NCI-H748 treated with DMSO at 0.1 percent for 48 hours (cell line): ENCODE measurements at places on chromosomes 11 and 22.
A peak's percentile ranks its signal among the peaks of the same experiment; 100 is the strongest.

GRCh38 chr11:12922980-12923507 lies 86.1 kb upstream of the RASSF10 start:
- DNase-seq: no peak

DNA sequence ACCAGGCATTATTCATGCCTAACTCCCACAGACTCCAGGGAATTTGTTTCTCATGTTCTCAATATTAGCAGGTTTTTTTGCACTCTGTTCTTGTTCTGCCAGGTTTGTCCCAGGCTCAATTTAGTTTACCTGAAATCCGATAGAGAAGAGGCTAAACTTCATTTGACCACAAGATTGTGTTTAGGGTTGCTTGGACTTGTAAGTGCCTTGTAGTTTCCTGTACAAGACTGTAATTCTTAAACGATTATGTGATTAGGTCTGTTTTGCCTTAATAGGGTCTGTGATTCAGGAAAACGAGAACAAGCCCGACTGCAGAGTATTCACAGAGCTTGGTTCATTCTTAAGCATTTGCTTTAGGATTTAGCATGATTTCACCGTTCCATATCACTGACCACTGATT lies 1.8 kb downstream of the PRSS23 start:
- DNase-seq: no peak

- DNase-seq: no peak
These were observed 1.7 kb downstream of the MN1 start for GRCh38 chr22:27799827-27800249.

GRCh38 chr11:78351979-78352841 lies 65.4 kb downstream of the GAB2 start:
- DNase-seq: no peak

- no peak for DNase-seq
These were observed 6.6 kb downstream of the HSPA8 start for GRCh38 chr11:123055191-123055901.

DNA sequence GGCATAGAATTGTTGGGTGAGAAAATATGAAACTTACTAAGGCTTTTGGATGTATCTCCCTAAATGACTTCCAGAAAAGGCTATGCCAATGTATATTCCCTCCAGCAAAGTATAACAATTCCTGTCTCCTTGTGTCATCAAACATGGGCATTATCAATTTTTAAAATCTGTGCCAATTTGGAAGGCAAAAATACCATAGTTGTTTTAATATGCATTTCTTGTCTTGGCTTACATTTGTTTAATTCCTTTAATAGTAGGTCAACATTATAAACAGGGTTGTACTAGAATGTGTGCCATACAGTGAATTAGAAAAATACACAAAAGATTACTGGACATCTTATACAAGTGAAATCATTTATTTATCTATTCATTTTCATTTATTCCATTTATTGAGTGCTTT lies 41.6 kb downstream of the DCUN1D5 start:
- DNase-seq: no peak

DNA sequence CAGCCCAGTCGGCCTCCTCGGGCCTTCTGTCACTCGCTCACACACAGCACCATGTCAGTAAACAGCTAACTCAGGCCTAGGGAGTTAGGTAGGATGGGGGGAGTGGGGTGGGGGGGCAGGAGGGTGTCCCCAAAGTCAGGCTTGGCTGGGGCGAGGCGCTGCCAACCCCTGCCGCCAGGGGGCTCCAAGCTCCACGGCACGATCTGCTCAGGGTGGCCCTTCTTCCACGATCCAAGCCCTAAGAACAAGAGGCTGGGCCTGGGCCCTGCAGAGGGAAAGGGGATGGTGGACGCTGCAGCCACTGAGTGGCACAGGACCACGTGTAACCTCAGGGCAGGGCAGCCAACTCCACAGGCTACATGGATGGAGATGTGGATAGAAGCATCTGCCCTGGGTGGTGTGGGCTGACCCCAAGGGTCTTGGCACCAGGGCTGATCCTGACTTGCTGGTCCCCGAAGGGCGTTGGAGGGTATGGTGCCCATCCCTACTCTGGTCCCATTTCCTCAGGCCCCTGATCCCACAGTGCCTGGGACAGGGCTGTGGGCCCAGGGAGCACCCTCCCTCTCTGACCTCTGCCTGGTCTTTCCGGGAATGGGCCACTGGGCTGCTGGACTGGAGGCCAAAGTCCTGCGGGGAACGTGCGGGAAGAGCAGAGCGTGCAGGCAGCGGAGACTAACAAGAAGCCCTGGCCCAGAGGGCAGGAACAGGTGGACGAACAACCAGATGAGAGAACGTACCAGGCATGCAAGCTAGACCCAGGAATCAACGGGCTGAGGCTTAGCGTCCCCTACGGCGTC lies 29.1 kb upstream of the TXNRD2 start:
- DNase-seq: no peak

DNA sequence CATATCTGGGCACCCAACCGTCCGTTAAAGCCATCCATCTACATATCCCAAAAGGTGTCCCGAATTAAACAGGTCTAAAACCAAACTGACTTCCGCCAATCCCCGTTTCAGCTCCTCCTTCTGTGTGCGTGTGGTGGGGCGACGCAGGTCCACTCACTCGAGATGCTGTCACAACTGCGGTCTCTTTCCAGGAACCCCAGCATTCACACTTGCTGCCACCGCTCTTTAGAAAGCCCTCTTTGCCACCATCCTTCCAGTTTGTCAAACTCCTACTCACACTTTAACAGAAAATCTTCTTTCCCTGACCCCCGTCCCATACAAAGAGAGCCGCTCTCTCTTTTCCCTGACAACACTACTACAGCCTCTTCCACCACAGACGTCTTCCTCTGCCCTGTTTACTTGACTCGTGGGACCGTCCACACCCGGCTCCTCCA lies 467 bp downstream of the ESS2 start:
- no peak for DNase-seq

GRCh38 chr22:19766511-19767426 lies 6.2 kb downstream of the TBX1 start:
- peak; percentile 16 for DNase-seq

DNA sequence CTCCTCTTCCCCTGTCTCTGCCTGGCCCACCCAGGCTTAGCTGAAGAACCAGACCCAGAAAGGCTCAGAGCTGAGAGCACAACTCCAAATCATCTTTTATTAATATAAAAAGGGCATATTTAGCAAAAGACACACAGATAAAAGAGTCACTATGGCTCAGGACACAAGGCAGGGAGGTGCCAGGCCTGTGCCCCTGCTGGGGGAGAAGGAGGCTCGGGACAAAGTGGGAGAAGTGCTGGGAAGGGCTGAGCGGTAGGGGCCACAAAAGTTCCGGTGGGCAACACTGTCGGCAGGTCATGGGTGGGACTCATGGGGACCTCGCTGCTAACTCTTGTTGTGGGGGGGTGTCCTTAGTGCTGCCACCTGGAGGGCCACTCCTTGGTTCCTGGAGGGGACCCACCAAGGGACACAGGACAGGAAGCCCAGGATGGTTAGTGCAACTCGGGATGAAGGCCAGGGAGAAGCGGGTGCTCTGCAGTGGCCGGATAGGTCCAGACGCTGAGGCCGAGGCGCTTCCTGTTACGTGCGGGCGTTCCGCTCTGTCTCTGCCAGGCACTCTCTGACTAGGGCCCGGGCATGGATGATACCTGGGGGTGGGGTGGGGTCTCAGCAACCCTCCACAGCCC lies 1.4 kb upstream of the PITPNM1 start:
- no peak for DNase-seq

DNA sequence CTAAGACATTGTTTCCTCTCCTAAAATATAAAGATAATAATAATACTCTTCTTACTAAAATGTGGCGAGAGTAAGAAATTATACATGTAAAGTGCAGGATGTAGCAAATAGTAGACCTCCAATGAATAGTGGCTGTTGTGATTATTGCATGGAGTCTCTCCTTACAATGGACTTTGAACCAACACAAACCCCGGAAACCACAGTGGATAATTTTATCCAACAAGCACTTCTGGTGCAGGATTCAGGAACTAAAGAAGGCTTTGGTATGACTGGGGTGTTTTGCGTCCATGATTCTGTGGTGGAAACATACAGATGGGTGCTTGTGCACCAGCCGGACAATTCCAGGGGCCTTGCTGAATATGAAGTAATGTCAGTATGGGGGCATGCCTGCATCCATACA lies 146.4 kb upstream of the UBASH3B start:
- DNase-seq: no peak

DNA sequence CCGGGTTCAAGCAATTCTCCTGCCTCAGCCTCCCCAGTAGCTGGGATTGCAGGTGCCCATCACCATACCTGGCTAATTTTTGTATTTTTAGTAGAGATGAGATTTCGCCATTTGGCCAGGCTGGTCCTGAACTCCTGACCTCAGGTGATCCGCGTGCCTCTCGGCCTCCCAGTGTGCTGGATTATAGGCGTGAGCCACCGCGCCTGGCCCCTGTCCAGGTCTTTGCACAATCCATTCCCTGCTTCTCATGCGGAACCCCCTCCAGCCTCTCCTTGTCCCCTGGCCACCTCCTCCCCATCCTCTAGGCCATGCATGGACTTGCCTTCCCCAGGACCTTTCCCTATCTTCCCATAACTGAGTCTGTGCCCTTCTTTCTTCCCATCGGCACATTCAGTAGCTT lies 8.7 kb downstream of the DPP3 start:
- no peak for DNase-seq

- DNase-seq: no peak
These were observed 571.6 kb downstream of the LUZP2 start for GRCh38 chr11:25068451-25068850.

GRCh38 chr22:36659762-36660509 lies 43.6 kb downstream of the CACNG2 start:
- DNase-seq: peak; percentile 8

DNA sequence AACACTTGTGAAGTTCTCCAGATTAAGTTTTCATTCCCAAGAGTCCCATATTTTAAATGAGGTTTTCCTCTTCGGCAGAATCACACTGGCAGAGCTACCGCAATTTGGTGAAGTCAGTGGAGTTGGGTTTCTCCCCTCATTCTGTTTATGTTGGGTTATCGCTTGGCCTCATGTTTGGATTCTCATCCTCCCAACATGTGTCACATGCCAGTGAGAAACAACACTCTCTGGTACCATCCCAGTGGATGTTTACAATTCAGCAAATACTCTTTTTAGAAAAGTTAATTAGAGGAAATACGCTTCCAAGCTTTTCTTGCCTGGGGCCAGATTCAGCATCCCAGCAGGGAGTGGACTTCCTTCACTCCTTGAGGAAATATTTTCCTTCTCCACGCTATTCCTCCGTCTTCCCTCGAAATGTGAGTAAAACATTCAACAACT lies 2.1 kb downstream of the PAMR1 start:
- no peak for DNase-seq

DNA sequence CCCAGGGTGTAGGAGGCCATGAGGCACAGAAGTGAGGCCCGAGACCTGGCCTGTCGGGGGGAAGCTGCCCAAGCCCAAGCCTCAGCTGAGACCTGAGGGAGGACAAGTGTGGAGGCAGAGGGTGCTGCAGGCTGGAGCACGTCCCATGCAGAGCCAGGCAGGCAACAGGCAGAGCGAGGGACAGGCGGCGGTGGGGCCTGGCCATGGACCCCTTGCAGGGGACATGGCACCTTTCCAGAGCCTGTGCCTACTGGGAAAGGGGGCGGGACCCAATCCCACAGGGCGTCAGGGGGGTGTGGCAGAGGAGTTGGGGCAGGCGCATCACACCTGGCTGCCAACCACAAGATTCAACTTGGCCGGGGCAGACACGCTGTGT lies 4.3 kb downstream of the TNNI2 start:
- no peak for DNase-seq

- peak; percentile 8 for DNase-seq
These were observed 42.2 kb upstream of the FAM181B start for GRCh38 chr11:82775736-82776346.

DNA sequence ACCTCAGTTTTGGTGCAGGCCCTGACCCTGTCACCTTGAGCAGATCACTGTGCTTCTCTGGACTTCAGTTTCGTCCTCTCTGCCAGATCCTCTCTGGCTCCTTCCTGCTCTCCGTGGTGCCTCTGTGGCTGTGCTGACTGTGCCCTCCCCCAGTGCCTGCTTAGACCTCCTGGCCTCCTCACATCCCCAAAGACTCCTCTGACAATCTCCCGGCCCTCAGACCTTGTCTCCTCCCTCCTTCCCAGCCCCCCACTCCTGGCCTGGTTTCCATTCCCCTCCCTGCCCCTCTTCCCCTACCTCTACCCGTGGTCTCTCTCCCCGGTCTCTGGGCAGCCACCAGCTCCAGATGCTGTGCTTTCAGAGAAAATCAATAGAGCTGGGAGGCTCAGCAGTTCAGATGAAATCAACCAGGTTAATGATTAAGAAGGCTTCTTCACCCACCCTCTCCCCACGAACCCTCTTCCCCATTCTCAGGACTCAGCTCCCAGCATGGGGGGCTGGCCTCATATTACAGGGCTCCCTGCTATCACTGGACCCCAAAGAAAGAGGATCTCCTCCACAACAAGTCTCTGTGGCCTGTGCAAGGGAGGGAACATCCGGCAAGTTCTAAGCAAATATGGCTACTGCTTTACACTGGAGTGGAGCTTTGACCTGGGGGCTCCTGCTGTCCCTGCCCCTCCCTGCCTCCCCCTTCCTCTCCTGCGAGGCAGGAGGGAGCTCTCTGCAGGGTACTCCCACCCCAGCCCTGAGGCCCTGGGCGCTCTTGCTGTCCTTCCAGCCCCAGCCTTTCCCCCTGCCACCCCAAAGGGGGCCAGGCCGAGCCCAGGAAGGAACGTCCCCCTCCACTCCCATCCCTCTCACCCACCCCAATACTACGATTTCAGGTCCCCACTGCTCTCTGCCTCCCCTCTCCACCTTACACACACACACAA lies 8.5 kb downstream of the BACE1-AS start:
- DNase-seq: no peak

- DNase-seq: no peak
These were observed 19.8 kb downstream of the ZBED5 start for GRCh38 chr11:10838083-10838482.

- DNase-seq: no peak
These were observed 28.9 kb downstream of the NAP1L4 start for GRCh38 chr11:2963112-2963754.

DNA sequence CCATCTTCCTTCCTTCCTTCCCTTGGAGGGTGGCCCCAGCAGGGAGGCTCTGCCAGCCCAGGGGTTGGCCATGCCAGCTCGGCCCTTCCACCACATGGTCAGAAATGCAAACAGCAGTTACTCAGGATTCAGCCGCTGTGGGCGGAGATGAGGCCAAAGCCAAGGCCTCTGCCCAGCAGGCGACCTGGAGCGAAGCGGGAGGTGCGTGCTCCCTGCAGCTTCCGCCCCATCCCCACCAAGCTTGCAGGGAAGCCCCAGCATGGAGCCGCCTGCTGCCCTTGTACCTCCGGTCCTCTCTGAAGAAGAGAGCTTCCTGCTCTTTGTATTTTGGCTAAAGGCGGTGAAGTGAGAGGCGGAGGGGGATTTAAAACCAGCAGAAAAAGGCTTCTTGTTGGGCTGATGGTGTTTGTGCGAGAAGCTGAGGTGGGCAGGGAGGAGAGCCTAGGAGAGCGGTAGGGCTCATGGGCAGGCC lies 50.4 kb downstream of the ANO1 start:
- DNase-seq: no peak
